ENCODE measurements at places on chromosomes 5 and 9.

DNA sequence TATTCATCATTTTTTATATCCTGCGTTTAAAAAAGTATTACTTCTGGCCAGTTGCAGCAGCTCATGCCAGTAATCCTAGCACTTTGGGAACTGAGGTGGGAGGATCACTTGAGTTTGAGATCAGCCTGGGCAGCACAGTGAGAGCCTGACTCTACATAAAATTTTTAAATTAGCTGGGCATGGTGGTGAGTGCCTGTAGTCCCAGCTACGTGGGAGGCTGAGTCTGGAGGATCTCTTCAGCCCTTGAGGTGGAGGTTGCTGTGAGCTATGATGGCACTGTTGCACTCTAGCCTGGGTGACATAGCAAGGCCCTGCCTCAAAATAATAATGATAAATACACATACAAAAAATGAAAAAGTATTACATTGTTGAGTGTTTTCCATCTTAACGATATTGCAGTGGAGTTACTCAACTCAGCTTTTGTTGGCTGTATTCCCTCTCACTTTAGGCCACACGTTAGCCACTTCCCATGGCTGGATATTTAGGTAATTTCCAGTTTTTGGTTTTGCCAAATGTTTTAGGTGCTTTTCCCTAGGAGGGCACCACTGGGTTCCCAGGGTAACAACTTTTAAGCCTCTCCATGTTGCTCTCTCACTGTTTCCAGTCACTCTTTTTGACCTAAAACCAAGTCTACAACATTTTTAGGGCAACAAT lies 20.6 kb downstream of the SHB start:
- DNase-seq = no peak

- DNase-seq = no peak
Observed at GRCh38 chr9:87836536-87836935, 46.1 kb upstream of the SPATA31E1 start.

GRCh38 chr5:174717826-174718455 lies 6.4 kb upstream of the MSX2 start:
- no peak for DNase-seq

DNA sequence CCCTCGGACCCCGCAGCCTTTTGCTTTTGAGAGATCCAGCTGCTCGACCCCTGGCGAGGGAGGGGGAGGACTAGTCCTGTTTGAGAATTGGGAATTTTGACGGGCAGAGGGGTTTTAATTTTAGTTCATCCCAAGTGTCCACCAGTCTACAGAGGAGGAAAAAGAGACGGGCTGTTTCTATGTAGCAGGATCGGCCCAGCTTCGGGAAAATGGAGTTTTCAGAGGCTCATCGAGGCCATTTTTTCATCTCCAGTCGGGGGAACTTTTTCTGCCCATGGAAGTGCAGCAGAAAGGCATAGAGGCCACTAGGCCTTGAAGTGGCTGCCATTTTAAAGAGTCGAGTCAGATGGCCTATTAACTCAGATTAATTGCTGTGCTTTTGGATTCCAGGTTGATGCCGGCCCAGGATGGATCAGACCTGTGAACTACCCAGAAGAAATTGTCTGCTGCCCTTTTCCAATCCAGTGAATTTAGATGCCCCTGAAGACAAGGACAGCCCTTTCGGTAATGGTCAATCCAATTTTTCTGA lies 1.2 kb downstream of the NSD1 start:
- no peak for DNase-seq

DNA sequence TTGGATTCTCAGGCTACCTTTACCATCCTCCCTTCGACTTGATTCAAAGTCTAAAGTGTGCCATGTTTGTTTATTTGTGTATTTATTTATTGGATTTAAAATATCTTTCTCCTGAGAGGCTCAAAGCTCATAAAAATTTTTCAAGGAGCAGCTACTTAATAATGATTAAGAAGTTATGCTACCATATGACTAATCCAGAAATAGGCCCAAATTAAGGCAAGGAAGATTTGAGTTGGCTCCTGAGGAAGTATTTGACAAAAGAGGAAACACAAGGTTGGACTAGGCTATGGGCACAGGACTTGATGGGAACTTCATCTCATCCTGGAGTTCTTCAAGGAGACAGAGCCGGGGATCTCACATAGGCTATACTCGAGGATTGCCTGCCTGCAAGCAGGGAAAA lies 22.4 kb upstream of the PPP2CA start:
- DNase-seq = no peak

All from naive thymus-derived CD8-positive, alpha-beta T cell (primary cell).